ENCODE measurements at places on chromosomes 7 and 10.

GRCh38 chr7:134472572-134473244 lies 13.8 kb upstream of the AKR1B1 start:
- DNase-seq = no peak

GRCh38 chr10:43824934-43825333 lies 176.3 kb upstream of the ZNF32 start:
- no peak for DNase-seq

- no peak for DNase-seq
Measured at GRCh38 chr10:106857213-106857612, 307.3 kb downstream of the SORCS1 start.

DNA sequence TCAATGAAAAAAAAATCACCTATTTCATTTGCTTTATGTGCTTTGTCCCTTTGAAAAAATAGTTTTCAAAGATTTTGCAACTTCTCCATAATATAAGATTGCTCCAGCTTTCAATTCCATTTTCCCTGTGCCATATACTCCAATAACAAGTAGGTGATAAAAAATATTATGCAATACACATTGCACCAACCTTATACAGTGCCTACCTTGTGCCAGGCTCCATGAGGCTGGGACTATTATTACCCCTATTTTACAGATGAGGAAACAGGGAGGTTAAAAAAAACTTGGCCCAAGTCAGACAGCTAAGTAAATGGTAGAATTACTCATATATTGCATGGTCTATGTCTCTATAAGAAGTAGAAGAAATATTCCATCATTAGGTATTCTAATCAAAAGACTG lies 57.8 kb downstream of the BRAF start:
- no peak for DNase-seq

- no peak for DNase-seq
Measured at GRCh38 chr10:8637640-8638039, 583.2 kb downstream of the GATA3 start.

- no peak for DNase-seq
Measured at GRCh38 chr10:33025910-33026309, 67.9 kb upstream of the ITGB1 start.

GRCh38 chr7:93836116-93836515 lies 54.4 kb downstream of the TFPI2 start:
- no peak for DNase-seq

GRCh38 chr7:106100863-106101629 lies 11.1 kb downstream of the SYPL1 start:
- no peak for DNase-seq

DNA sequence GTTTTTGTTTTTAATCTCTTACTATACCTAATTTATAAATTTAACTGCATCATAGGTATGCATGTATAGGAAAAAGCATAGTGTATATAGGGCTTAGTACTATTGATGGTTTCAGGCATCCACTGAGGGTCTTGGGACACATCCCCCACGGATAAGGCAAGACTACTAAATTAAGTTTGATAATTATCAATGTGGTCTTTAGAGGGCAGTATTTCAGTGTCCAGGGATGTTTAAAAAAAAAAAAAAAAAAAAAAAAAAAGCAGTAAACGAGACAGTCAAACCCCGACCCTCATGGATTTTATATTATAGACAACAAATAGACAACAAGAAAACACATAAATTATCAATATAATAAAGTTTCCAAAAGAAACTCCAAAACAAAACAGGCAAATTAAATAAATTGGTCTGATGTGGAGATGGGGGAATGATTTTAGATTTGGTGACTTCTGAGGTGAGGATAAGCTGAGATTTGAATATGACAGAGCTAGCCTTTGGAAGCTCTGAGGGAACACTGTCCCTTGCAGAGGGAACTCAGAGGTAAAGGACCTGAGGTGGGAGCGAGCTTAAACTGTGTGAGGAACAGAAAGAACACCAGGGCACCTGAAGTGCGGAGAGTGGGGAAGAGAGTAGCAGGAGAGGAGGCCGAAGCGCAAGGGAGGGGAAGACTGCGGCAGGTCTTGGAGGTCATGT lies 14.8 kb downstream of the ACSM6 start:
- no peak for DNase-seq

- DNase-seq = no peak
Measured at GRCh38 chr10:55653531-55653930, 707.5 kb downstream of the ZWINT start.

GRCh38 chr7:129101746-129102145 lies 42.8 kb upstream of the TSPAN33 start:
- no peak for DNase-seq

- DNase-seq = no peak
Measured at GRCh38 chr10:23381298-23382040, 36.9 kb upstream of the C10orf67 start.

DNA sequence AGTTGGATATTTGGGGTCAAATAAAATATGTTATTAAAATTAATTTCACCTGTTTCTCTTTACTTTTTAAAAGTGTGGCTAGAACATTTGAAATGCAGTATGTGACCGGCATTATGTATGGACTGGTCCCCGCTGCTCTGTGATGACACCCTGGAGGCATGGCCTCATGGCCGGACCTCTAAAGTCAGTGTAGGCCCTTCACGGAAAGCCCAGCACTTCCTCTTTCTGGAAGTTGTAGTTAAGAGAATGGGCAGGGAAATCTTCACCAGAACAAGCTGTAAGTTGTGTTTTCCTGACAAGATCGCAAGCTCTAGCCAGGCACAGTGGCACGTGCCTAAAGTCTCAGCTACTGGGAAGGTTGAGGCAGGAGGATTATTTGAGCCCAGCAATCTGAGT lies 38.3 kb upstream of the SRGN start:
- DNase-seq = no peak

GRCh38 chr7:28195910-28196620 lies 15.5 kb upstream of the JAZF1 start:
- no peak for DNase-seq

DNA sequence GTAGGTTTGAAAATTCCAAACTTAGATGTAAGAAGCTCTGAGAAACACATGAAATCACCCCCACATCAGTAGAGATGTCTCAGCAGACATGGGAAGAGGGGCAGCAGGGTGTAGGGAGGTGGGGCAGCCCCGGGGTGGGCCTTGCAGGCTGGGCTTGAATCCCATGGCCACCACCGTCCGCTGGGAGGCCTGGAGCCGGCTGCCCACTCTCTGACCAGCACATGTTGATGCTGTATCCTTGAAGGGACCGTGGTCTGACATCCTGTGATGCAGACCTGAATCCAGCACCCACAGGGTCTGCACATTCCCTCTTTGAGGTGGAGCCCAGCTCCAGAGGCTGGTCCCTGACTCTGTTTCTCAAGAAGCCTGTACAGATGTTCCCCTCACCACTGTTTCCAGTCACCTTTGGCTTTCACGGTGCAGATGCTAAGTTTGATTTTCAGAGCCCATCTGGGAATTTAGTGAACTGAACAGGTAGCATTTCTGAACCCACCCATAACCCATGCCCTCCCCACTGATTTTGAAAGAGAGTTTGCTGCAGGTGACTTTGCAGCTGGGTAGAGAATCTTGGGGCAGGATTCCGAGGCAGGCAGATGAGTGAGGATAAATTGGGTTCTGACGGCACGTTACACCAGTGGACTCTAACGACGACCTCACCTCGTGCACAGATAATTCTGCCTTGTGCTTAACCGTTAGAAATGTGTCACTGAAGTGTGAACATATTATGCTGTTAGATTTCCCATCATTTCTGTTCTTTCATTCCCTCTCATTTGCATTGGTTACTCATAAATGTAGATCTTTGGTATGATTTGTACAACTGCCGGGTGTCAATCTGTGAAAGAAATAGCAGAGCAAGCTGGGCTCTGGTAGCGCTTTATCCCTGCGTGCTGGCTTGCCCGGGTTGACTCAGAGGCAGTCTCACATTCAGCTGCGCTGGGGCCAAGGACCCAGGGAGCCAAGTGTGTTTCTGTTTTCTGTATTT lies 45.7 kb downstream of the IKZF1 start:
- DNase-seq = no peak

DNA sequence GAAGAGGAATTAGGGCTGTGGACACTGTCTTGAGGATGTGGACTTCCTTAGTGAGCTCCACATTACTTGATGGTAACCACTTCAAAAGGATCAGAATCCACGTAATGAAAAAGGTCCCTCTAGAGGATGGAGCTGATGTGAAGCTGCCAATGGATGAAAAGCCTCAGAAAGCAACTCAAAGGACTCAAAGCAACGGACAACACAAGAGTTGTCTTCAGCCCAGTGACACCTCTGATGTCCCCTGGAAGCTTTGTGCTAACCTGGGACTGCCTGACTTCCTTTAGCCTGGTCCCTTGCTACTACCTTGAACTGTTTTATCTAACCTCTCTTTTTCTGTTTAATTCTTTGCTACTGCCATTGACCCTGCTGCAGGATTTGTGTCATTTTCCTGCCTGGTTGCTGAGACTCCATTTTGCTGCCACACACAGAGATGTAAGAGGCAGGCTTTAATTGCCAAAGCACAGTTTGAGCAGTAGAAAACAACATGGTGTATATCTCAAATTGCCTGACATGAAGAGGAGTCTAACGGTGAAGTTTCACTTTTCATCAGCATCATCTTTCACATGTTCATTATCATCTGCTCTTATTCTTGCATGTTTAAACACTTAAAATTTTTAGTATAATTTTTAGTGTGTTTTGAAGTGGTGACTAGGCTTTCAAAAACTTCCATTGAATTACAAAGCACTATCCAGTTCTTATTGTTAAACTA lies 11.1 kb upstream of the SGCE start:
- DNase-seq = no peak

DNA sequence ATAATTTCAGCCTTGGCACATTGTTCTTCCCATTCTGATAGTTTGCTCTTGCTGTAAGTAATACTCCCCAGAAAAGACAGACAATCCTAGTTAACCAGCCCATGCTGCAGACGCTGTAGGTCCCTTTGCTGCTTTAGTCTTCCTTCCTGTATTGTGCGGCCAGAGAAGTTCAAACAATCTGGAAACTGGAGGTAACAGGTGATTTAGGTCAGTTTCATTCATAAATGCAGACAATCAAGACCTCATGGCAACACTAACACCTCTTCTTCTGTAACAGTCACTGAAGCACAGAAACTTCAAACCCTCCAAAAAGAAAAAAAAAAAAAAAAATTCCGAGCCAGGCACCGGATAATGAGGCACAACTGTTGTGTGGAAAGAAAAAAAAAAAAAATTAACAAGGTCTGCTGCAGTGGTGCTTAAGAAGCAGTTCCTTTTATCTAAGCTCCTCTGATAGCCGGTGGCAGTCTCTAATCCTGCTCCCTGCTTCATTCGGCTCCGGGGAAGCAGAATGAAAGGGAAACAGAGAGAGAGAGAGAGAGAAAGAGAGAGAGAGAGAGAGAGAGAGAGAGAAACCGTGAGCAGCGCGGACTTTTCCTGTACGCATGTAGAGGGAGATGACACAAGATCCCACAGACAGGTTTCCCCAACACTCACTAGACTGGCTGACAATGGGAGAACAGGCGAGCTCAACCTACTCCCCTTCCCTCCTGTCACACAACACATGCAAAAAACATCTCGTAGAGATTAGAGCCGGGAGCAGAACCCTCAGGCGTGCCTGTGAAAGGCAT lies at the start of gene SEMA3A:
TSS of gene SEMA3A (minus strand) at position 306 of the 788 bp plus-strand sequence. CDS start at position 103, 203 bp downstream.
- no peak for DNase-seq

GRCh38 chr10:77144656-77145055 lies 493.0 kb downstream of the KCNMA1 start:
- DNase-seq = no peak

- DNase-seq = no peak
Measured at GRCh38 chr10:47094636-47095035, 183.4 kb downstream of the PTPN20 start.

All from kidney epithelial cell (primary cell).